Glomerular endothelial cell (primary cell): ENCODE measurements at places on chromosomes 4 and X. TPM values are rescaled to one million over a fixed set of nuclear protein-coding genes. Genes with fewer than 3 reads are reported as not detected.

- DNase-seq = no peak
Observed at GRCh38 chr4:7212101-7212674, 19.9 kb downstream of the SORCS2 start.

- no peak for DNase-seq
Observed at GRCh38 chr4:57086031-57086723, 24.0 kb downstream of the IGFBP7 start.

- no peak for DNase-seq
Observed at GRCh38 chrX:97402333-97402732, 518.6 kb downstream of the RPA4 start.

Gene FDCSP
- total RNA-seq = not detected in 2 replicates

DNA sequence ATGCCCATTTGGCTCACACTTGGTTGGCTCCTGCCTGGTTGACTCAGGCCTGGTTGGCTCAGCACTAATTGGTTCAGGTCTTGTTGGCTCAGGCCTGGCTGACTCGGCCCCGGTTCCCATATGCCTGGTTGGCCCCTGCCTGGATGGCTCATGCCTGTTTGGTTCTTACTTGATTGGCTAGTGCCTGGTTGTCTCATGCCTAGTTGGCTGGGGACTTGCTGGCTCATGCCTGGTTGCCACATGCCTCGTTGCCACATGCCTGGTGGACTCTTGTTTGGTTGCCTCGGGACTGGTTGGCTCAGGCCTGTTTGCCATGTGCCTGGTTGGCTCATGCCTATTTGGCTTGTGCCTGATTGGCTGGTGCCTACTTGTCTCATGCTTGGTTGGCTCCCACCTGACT, 103.7 kb downstream of the APOOL start:
- DNase-seq = no peak

DNA sequence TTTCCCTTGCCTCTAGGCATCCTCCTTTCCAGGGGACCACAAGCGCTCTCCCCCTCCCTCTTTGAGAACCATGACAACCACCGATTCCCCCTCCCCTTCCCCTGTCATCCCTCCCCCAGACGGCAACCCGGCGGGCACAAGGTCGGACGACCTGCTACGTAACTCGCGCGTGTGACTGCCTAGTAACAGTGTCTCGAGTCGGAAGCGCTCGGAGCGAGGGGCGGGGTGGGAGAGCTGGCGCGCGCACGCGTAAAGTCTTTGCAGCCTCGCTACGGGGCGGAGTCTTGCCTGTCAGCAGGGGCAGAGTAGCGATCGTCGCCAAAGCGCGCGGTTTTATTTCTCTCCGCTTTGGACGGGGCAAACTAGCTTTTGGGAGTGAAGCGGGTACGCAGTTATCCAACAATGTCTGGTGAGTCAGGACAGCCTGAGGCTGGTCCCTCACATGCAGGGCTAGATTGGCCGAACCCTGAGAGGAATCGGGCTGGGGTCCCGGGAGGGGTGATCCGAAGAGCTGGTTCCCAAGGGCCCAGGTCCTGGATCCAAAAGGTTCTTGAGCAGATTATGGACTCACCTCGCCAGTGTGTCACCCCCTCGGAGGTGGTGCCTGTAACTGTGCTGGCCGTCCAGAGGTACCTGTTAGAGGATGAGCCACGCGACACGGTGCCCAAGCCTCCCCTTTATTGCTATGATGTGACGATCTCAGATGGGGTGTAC, at the start of gene RADX:
RADX (plus strand) TSS at position 300 of the 714 bp plus-strand sequence; CDS start at position 403, 103 bp downstream.
- DNase-seq = no peak

Gene PLXNB3
- total RNA-seq = 25.6 and 37.6 TPM in 2 replicates

Gene XK
- total RNA-seq = not detected in 2 replicates

- DNase-seq = no peak
Observed at GRCh38 chr4:138338840-138339239, 96.7 kb upstream of the SLC7A11 start.

Gene FGFBP2
- not detected in 2 replicates for total RNA-seq

- DNase-seq = no peak
Observed at GRCh38 chr4:100984901-100985300, 362.4 kb downstream of the PPP3CA start.

DNA sequence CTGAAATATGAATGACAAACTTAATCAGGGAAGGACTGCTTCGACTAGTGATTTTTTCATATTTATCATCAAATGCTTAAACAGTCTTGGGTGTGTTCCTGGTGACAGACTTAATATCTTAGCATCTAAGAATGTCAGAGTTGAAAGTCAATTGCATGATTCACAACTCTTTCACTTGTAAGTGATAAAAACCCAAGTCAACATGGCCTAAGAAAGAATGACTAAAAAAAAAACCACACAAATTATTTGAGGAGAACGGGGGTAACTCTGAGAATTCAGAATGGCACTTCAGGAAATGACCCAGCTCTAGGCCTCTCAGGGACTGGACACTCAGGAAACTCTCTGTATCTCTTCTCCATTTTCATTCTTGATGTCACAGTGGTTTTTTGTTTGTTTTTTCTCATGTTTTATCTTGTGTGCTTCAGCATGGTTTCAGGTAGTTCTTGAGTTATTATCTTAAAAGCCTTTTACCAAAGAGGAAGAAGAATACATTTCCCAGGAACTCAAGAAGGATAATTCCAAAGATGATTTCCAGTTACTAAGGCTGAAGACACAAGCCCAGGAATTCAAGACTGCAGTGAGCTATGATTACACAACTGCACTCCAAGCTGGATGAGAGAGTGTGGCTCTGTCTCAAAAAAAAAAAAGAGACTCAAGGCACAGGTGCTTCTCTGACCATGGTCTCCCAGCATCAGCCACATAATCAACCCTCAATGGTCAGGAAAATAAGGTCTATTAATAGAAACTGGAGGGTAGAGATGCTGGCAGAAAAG, 1697.8 kb upstream of the IGFBP7 start:
- no peak for DNase-seq

DNA sequence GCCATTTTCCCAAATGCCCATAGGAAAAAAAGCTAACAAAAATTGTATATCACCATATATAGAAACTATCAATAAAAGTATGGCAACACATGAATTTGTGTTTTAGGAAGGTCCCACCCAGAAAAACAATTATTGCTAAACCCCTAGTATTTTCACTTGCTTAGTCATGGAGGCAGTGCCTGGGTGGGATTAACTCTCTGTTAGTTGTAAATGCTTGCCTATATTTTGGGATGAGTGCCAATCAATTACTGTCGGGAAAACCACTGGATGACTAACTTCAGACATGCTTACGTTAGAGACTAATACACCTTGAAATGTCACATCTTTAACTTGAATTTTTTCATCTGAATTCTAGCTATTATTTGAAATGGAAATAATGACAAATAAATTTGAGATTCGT, 33.9 kb downstream of the TMPRSS11A start:
- no peak for DNase-seq

Gene NAT8L
- 0.05 TPM in 1 of 2 replicates, not detected in the other for total RNA-seq

Gene AFM
- total RNA-seq = not detected in 2 replicates

- no peak for DNase-seq
Observed at GRCh38 chr4:69717778-69718177, 42.6 kb downstream of the SULT1B1 start.

GRCh38 chr4:175325230-175325629, 407.1 kb downstream of the ADAM29 start:
- no peak for DNase-seq

DNA sequence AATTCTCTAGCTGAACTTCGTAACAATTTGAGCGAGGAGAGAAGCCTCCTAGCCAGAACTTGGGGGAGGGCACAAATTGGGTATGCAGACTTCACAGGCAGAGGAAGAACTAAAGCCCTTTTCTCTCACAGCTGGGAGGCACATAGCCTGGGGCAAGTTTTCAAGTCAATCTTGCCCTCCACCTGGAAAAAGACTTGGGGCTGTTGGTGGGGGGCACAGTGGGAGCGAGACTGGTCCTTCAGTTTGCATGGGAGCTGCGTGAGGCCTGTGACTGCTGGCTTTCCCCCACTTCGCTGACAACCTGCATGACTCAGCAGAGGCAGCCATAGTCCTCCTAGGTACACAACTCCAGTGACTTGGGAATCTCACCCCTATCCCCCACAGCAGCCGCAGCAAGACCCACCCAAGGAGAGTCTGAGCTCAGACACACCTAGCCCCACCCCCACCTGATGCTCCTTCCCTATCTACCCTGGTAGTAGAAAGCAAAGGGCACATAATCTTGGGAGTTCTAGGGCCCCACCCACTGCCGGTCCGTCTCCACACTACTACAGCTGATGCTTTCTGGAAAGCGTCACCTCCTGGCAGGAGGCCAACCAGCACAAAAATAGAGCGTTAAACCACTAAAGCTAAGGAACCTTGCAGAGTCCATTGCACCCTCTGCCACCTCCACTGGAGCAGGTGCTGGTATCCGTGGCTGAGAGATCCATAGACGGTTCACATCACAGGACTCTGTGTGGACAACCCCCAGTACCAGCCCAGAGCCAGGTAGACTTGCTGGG, 160.8 kb downstream of the CBLL2 start:
- DNase-seq = no peak

Gene GABRG1
- not detected in 2 replicates for total RNA-seq

GRCh38 chr4:76654084-76654483, 219.1 kb downstream of the SHROOM3 start:
- no peak for DNase-seq

- DNase-seq = no peak
Observed at GRCh38 chrX:25002661-25003020, 13.1 kb downstream of the ARX start.

- no peak for DNase-seq
Observed at GRCh38 chrX:132862562-132862961, 95.9 kb downstream of the HS6ST2 start.

Gene TIMP1
- 126 and 179 TPM in 2 replicates for total RNA-seq

- DNase-seq = no peak
Observed at GRCh38 chr4:98744372-98745150, 86.2 kb upstream of the TSPAN5 start.

GRCh38 chr4:133452678-133453077, 303.6 kb downstream of the PCDH10 start:
- peak; percentile 12 for DNase-seq

Gene CUL4B
- 69.1 and 79.0 TPM in 2 replicates for total RNA-seq

- DNase-seq = no peak
Observed at GRCh38 chr4:71860643-71861042, 76.8 kb upstream of the GC start.

- no peak for DNase-seq
Observed at GRCh38 chr4:185374027-185374426, 21.7 kb downstream of the LRP2BP start.

- no peak for DNase-seq
Observed at GRCh38 chrX:68880846-68881552, 52.2 kb downstream of the EFNB1 start.

GRCh38 chr4:184310171-184310567, 92.5 kb upstream of the ENPP6 start:
- no peak for DNase-seq

- no peak for DNase-seq
Observed at GRCh38 chr4:94588896-94589693, 137.4 kb downstream of the PDLIM5 start.

Gene GPAT3
- 1.4 and 4.0 TPM in 2 replicates for total RNA-seq

Gene MAGEE2
- not detected in 2 replicates for total RNA-seq

DNA sequence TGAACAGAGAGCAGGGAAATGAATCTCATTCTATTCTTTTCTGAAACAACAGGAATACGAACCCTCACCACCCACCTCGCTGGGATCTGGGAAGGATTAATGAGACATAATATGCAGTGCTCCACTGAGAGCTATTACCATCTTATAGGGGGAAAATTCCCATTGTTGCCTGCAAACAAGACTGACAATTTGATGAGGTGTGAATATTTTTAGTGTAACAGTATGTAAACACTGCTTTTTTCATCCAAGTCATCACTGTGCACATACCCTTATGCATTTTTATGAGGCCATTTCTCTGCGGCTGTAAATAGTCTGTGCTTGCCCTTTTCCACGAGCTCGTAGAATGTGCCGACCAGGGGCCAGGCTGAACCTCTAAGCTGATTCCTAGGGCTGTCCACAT, 285.6 kb upstream of the CPEB2 start:
- no peak for DNase-seq

DNA sequence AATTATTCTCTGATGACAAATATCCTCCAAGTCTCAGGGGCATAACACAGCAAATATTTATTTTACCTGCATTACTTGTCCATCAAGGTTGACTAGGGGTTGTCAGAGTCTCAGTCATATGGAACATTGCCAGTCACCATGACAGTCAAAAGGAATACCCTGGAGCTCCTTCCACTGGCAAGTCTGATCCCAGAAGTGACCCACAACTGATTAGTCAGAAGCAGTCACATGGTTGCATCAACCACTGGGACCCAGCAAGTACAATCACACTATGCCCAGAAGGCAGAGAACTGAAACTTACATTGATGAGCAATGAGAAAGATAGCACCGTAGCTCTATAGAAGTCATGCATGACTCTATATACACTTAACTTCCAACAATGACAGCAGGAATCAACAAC, 41.9 kb upstream of the SOD3 start:
- DNase-seq = no peak

GRCh38 chr4:94924566-94924965, 166.8 kb downstream of the BMPR1B start:
- DNase-seq = no peak

DNA sequence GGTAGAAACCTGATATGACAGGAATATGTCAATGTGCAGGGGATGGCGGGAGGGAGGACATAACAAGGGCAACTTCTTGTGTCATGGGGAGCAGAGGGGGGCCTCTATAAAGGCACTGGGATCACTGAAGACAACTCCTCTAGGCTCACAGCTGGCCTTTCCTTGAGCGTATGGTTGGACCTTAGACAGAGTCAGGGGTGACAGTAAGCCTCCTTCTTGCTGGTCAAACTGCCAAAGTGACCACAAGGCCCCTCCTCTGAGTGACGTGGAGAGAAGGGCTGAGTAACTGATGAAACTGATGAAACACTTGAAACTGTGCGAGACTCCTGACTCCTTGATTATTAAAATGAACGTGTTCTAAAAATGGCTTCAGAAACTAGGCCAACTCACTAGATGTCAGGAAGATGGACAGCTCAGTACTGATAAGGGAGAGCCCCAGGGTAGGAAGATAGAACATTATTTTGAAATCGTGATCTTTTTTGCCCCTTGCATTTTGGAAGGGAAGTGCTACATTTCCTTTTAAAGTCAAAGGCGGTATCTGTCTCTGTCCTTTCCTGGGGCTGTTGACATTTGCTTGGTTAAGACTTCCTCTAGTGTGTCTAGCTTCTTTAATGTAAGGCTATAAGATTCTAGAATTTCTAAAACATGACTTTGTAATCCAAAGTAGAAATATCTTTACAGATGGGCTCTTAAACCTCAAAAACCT, 1.6 kb downstream of the RAB33A start:
- DNase-seq = no peak

Gene ELMOD2
- total RNA-seq = 12.8 and 19.1 TPM in 2 replicates

Gene FREM3
- not detected in 2 replicates for total RNA-seq

Gene TSPAN7
- total RNA-seq = 4.7 and 13.5 TPM in 2 replicates
